ENCODE measurements at places on chromosomes 1 and 21.
A peak's percentile ranks its signal among the peaks of the same experiment; 100 is the strongest.

DNA sequence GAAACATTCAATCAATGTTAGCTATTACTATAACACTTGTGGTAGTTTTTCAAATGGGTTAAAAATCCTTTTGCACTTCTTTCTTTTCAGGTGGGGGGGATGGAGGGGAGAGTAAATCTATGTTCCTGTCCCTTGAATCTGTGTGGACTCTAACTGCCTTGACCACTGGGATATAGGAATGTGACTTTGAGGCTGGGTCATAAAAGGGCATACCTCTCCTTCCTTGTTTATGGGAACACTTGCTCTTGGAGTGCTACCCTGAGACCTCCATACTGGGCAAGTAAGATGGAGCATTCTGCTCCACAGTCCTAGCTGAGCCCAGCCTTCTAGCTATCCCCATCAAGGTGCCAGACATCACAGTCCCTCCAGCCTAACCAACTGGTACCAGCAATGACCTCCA, 89.3 kb upstream of the SIM2 start:
- no peak for DNase-seq

DNA sequence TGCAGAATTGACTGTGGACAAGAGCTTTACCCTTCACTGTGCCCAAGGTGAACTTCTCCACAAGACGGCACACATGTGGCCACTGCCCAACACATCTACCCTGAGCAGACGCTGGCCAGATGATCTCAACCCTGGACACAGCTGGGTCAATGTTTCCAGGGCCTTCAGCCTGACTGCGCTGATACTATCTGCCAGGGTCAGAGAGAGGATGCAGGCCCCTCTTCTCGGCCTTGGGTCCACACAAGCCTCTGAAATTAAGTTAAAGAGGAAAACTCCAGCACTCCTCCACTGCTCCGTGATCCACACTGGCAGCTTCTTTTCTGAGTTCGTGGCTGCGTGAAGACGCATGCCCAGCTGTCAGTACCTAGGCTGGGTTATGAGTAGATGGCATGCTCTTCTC, 58.1 kb downstream of the GLIS1 start:
- no peak for DNase-seq

GRCh38 chr1:170823120-170823519, 112.2 kb upstream of the MROH9 start:
- DNase-seq: peak; percentile 34

- no peak for DNase-seq
Measured at GRCh38 chr1:228276174-228276831, 68.5 kb downstream of the OBSCN start.

- DNase-seq: no peak
Measured at GRCh38 chr1:108845991-108846390, 10.9 kb downstream of the AKNAD1 start.

- DNase-seq: no peak
Measured at GRCh38 chr1:43149889-43150288, 22.2 kb downstream of the EBNA1BP2 start.

GRCh38 chr1:21952786-21953520, 15.8 kb upstream of the HSPG2 start:
- DNase-seq: no peak

GRCh38 chr1:68329096-68329835, 96.9 kb upstream of the WLS start:
- no peak for DNase-seq

- DNase-seq: no peak
Measured at GRCh38 chr1:44267438-44267837, 54.2 kb downstream of the DMAP1 start.

GRCh38 chr1:21313203-21313885, 23.1 kb upstream of the ECE1 start:
- peak; percentile 33 for DNase-seq
